Caudate nucleus (tissue), 63 donors: ENCODE measurements at places on chromosomes 3 and 15.
A peak's percentile ranks its signal among the peaks of the same experiment; 100 is the strongest.

- no peak for DNase-seq
Observed at GRCh38 chr3:72580900-72581299, 267.3 kb downstream of the SHQ1 start.

DNA sequence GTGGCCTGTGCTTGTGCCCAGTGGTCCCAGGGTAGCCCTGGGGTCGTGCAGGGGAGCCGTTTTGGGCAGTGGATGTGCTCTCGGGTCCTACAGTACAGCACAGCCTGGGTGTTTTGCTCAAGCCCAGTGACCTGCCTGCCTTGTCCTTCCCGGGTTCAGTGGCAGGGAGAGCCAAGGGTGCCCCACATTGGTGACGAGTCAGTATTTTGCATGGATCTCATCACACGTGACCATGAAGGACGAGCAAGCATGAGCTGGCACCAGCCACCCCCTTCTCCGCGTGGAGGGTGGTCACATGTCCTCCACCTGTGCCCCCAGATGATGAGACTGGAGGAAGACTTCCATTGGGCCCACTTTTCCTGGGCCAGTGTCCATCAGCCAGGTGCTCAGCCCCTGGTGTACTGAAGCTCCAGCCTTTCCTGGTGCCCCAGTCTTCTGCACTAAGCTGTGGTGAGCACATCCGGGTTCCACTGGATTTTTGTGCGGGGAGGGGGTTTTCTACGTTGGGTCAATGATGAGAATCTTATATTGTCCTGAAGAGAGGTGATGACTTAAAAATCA, 197.5 kb downstream of the UBE3A start:
- DNase-seq = no peak

DNA sequence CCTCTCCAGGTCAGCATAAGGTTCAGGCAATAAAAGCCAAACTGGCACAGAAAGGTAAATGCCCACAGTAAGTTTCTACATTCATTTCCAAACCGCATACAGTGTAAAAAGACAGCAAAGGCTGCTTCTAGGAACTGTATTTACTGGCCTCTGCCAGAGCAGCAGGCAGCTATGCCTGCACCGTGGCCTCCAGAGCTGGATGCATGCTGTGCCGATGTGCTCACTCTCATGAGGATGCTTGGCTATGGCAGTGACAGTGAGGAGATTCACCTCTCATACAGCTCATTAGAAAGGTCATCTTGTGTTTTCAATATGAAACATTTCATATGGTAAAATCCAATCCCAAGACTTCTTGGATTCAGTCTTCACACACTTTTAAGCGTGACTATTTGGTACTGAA, 50.3 kb downstream of the UBP1 start:
- no peak for DNase-seq

- DNase-seq = no peak
Observed at GRCh38 chr3:174465177-174465576, 394.0 kb upstream of the NAALADL2 start.

DNA sequence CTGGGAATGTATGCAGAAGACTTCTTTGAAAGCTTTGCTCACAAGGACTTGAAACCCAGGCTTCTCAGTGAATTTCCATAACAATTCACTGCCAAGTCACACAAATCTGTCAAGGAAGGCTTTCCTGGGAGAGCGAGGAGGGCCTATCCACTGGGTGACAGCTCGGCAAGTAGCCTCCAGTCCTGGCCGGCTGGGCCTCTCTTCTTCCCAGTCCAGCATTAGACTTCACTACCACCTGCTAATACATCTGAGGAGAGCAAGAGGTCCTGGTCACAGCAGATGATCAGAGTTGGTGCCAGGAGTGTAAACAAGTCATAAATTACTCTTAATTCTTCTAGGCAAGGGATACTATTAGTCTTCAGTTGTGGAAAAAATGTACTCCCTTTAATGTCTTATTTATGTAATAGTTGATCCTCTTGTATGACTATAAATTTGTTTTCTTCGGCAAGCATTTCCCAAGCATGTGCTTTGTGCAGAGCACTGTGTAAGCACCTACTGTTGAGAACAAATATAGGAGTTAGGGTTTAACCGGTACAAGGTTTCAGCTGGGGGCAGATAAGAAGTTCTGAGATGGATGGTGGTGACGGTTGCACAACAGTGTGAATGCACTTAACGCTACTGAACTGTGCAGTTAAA, 162.9 kb downstream of the VGLL4 start:
- DNase-seq = no peak

- DNase-seq = no peak
Observed at GRCh38 chr3:63508305-63508704, 144.2 kb upstream of the SNTN start.

GRCh38 chr15:70222606-70223005, 124.9 kb upstream of the TLE3 start:
- DNase-seq = no peak

- DNase-seq = no peak
Observed at GRCh38 chr3:188950832-188951489, 220.8 kb upstream of the TPRG1 start.

DNA sequence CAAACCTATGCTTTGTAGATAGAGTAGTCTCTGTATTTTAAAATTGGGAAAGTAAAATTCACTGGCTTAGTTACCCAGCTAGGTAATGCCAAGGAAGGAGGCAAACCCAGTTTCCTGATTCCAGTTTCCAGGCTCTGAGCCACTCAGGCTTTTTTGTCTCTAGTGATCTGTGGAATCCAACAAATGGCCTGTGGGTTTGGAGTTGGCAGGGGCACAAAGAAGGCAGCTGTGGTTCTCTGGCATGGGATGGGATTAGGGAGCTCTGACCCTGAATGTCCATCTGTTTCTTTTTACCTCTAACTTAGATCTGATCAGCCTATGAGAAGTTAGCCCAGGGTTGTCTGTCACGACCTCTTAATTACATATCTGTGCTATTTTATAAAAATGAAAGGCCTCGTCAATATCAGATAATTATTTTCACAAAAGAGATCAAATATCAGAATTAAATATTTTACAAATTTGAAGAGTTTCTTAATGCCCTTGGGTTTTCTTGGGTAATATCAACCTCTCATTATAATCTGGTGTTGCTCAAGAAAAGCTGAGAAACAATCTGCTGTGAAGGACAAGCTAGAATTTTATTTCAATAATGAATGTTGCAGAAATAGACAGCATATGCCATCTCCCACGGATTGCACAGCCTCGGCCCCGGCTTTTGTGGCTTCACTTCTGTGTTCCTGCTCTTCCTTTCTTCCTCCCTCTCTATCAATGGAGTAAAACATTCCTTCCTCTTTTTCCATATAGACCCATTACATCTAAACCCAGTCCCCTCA, 63.7 kb upstream of the DAZL start:
- DNase-seq = no peak

- DNase-seq = no peak
Observed at GRCh38 chr3:169686266-169686665, 22.8 kb upstream of the MECOM start.

- no peak for DNase-seq
Observed at GRCh38 chr3:100927775-100928174, 65.4 kb downstream of the ABI3BP start.

- no peak for DNase-seq
Observed at GRCh38 chr3:94036909-94037507, 8.6 kb upstream of the STX19 start.

- no peak for DNase-seq
Observed at GRCh38 chr3:195209083-195209846, 61.7 kb downstream of the XXYLT1 start.

GRCh38 chr3:11410564-11410963, 138.4 kb downstream of the ATG7 start:
- DNase-seq = no peak

GRCh38 chr15:50055332-50055731, 63.7 kb downstream of the ATP8B4 start:
- no peak for DNase-seq

GRCh38 chr3:87318617-87319021, 42.2 kb upstream of the POU1F1 start:
- no peak for DNase-seq

- DNase-seq = peak; percentile 28
Observed at GRCh38 chr15:26882112-26882511, 15.2 kb downstream of the GABRA5 start.

- no peak for DNase-seq
Observed at GRCh38 chr3:146493761-146494160, 24.4 kb upstream of the PLSCR2 start.

DNA sequence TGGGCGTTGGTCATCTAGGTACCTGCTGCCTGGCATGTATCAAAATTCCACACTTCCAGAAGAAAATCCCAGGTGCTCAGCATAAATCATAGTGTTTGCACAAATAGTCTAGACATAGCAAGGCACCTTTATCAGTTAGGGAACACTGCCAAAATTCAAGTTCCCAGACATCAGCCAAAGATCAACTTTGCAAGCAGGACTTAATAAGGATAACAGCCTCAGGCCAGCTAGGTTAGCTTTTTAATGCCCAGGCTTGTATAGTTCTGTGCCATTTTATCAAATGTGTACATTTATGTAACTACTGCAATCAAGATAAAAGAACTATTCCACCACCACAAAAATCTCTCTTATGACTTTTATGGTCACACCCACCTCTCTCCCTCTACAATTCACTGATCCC, 30.7 kb downstream of the DZIP3 start:
- no peak for DNase-seq

- no peak for DNase-seq
Observed at GRCh38 chr3:100184948-100185570, 70.8 kb upstream of the FILIP1L start.

- no peak for DNase-seq
Observed at GRCh38 chr3:87694678-87695077, 364.1 kb downstream of the CGGBP1 start.

DNA sequence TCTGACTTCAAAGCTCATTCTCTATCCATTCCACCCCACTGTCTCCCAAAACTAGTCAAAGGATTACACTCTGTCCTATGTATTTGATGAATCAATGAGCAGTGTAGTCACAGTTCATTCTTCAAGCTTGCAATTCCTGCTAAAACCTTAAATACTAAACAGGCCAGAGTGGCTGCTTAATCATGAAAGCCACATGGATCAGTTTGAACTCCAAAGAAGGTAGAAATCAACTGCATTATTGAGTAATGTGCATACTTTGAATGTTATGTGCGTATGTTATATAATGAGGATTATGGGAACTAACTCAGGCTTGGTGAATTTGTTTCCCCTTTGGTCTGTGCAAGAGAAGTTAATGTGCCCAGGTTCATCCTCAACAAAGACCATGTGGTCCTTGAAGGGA, 45.4 kb downstream of the PRICKLE2 start:
- DNase-seq = no peak

- DNase-seq = no peak
Observed at GRCh38 chr3:458653-459310, 262.2 kb downstream of the CHL1 start.
